ENCODE measurements at places on chromosomes 4 and X.

GRCh38 chrX:83008415-83008814 is 499.7 kb upstream of the POU3F4 start:
- DNase-seq: no peak

DNA sequence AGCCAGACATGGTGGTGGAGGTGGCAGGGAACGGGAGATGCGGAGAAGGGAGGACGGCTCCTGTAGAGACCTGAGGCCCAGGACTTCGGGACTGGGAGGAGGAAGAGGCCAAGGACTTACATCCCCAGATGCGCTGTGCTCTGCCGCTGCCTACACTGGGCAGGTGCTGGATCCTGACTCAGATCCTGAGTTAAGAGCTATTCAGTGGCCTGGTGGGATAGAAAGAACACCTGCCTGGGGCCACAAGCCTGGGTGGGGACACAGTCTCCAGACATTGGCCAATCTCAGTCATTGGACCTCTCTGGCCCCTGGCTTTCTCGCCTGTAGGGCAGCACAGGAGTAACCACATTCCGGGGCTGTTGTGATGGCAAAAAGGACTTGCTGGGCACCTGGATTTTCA is 10.9 kb upstream of the MSX1 start:
- no peak for DNase-seq

GRCh38 chrX:110442635-110443034 is 84.0 kb downstream of the RTL9 start:
- DNase-seq: no peak

GRCh38 chr4:87121341-87122065 is 98.9 kb downstream of the KLHL8 start:
- DNase-seq: no peak

GRCh38 chrX:136185401-136186022 is 38.2 kb downstream of the FHL1 start:
- DNase-seq: no peak

All from amygdala (tissue), 56 donors.